Vagina (tissue), 2 donors: ENCODE measurements at places on chromosomes 16 and 17.

- DNase-seq: no peak
These were observed at the start of gene ABR for GRCh38 chr17:1179818-1180742. TSS of gene ABR (minus strand) at chr17:1179981. CDS start at chr17:1179727, 254 bp downstream.

DNA sequence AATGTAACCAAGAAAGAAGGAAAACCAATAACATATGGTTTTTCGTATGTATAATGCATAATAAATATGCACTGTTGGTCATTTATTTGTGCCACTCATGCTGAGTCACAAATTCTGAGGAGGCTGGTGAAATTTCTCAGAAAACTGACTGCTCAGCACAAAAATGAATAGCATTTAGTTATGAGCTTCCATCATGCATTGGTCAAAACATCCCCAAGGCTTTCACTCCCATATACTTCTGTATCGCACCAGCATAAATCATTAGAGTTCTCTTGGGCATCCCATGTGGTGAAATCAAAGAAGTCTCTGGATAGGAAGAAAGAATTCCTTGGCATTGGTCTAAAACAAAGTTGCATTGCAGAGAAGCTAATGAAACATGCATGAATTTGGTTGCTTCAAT is 785.6 kb upstream of the CDH8 start:
- DNase-seq: no peak

- no peak for DNase-seq
These were observed 231.5 kb downstream of the CCDC182 start for GRCh38 chr17:57513569-57513968.

DNA sequence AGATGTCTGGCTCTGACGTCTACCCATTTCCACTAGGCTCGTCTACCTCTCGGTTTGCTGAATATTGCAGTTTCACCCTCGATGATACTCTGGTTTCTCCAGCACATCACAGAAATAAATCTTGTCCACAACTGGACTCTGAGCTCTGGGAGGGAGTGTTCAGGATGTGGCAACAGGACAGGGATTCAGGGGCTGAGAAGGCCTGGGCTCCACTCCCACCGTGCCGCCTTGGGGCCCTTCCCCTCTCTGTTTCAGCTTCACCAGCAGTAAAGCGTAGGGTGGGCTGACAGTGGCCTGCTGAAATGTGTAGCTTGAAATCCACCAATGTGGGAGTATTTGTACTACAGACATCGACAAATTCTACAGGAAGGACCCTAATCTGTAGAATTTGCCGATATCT is 20.0 kb downstream of the TEKT1 start:
- DNase-seq: no peak

GRCh38 chr16:27918755-27919154 is 144.8 kb downstream of the GSG1L start:
- no peak for DNase-seq

- DNase-seq: no peak
These were observed 22.3 kb downstream of the BAIAP2 start for GRCh38 chr17:81057079-81057730.

GRCh38 chr16:79128706-79129105 is 471.8 kb downstream of the MAF start:
- DNase-seq: no peak

DNA sequence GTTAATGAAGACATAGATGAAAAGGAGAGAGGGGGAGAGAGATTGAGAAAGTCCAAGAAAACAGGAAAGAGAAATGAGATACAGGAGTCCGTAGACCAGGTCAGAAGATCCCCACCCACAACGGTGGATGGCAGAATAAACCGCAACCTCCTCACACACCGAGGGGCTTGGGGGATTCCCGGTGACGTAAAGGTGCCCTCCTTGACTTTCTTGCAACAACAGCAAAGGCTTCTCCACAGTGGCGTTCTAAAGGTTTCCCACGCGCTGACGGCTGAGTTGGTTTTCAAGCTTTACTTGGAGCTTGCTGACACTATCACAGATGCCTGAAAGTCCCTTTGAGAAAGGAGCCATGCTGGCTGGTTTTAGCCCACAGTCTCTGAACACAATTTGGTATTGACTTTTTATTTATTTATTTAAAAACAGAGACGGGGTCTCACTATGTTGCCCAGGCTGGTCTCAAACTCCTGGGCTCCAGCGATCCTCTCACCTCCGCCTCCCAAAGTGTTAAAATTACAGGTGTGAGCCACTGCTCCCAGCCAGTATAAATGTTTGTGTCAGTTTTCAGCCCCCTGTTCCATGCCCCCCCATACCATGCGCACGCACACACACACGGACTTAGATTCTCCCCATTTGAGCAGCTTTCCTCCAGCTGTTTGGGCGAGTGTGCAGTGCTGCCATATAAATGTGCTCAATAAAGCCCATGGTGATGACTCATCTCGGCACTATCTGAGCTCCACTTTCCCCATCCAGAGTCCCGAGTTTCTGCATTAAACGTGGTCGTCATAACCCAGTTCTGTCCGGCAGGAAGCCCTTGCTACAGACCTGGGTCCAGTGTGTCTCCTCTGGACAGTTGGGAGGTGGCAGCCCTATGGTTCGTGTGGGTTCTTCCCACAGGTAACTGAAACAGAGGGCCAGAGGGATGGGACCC is 33.0 kb upstream of the SEC14L1 start:
- DNase-seq: no peak

- no peak for DNase-seq
These were observed 37.1 kb upstream of the MEOX1 start for GRCh38 chr17:43698678-43699437.

DNA sequence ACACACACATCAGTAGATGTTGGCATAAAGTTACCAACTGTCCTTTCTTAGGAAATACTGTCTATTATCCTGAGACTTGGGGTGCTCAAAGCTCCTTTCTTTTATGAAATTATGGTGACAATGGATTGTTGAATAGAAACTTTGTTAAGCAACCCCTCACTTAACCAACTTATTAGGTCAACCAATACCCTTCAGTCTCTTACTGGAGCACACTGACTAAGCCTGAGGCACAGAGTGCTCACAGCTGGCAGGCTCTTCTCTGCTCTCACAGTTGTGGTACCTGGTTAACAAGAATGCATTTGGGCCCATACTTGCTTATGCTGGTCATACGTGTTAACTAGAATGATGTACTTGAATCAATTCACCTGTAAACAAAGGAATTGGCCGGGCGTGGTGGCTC is 24.8 kb downstream of the CD300LF start:
- DNase-seq: no peak

GRCh38 chr16:87570938-87571867 is 31.1 kb upstream of the JPH3 start:
- no peak for DNase-seq

- DNase-seq: no peak
These were observed 321.7 kb downstream of the C16orf95 start for GRCh38 chr16:86995456-86995855.

- no peak for DNase-seq
These were observed at the start of gene PLEKHH3 for GRCh38 chr17:42676424-42677011. TSS of gene PLEKHH3 (minus strand) at chr17:42676994. CDS start at chr17:42676563, 431 bp downstream.

- no peak for DNase-seq
These were observed 14.8 kb upstream of the GOSR2 start for GRCh38 chr17:46908068-46908737.

DNA sequence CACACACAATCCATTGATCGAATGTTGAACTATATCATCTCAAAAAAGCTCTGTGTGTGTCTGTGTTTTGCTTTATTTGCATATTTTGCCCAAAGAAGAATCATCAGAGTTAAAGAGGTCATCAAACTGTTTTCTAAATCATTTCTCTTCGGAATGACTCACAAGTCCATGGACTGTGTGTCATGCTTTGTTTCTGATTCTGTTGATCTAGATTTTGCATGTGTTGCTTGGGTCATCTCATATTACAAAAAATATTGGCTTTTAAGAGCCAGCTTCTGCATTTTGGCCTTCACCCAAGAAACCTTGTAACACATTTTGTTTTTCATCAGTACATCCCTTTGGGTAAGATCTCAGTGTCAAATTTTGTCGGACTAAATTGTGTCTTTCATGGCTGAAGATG is 471.2 kb upstream of the HSBP1 start:
- DNase-seq: no peak

GRCh38 chr17:45009676-45010467 is 41.6 kb downstream of the DCAKD start:
- no peak for DNase-seq

GRCh38 chr17:5869041-5869745 is 201.0 kb upstream of the WSCD1 start:
- peak; percentile 42 for DNase-seq

DNA sequence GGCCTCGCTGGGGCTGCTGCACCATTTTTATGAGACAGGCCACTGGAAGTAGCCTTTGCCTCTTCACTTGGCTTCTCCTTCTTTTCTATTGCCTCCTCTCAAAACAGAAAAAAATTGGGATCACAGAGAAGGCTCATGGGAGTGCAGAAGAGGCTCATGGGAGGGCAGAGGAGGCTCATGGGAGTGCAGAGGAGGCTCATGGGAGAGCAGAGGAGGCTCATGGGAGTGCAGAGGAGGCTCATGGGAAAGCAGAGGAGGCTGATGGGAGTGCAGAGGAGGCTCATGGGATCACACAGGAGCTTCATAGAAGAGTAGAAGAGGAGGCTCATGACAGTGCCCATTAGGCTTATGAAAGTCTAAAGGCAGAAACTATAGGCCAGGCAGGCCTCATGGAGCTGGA is 211.2 kb downstream of the IRF8 start:
- DNase-seq: no peak

DNA sequence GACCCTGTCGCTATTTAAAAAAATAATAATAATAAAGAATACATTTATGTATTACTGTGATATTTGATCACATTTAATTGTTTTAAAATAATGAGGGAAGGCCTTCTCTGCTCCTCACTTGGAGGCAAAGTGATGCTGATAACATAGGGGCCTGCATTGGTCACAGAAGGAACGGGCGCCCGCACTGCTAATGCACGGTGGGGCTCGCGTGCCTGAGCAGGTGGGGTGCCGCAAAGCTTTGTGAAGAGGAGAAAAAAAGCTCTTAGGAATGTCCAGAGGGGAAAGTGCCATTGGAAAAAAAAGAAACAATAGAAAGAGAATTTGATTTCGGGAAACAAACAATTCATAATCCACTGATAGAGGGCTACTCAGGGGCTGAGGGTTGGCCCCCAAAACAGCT is 143.8 kb downstream of the ZNF423 start:
- DNase-seq: no peak

DNA sequence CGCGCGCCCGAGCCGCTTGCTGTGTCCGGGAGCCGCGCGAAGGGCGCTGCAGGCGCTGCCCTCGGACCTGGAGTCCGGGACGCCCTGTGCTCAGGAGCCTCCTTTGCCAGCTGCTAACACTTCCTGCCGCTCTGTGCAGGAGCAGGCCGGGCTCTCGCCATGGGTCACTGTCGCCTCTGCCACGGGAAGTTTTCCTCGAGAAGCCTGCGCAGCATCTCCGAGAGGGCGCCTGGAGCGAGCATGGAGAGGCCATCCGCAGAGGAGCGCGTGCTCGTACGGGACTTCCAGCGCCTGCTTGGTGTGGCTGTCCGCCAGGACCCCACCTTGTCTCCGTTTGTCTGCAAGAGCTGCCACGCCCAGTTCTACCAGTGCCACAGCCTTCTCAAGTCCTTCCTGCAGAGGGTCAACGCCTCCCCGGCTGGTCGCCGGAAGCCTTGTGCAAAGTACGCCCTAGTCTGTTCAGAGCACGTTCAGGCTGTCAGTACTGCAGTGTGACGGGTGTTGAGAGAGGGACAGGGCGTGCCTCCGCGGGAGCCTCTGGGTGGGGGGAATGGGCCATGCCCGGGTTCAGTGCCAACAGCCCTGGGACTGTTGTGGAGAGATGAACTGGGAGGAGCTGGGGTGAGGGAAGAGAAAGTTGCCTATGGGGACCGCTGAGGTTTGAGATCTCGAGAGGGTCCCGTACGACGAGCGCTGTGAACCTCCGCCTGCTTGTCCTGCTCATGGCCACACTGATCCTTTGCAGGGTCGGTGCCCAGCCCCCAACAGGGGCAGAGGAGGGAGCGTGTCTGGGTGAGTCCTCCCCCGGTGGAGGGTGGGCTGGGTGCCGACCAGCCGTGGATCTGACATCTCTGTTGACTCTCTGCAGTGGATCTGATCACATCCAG is 1.3 kb downstream of the ZNF276 start:
- DNase-seq: no peak

DNA sequence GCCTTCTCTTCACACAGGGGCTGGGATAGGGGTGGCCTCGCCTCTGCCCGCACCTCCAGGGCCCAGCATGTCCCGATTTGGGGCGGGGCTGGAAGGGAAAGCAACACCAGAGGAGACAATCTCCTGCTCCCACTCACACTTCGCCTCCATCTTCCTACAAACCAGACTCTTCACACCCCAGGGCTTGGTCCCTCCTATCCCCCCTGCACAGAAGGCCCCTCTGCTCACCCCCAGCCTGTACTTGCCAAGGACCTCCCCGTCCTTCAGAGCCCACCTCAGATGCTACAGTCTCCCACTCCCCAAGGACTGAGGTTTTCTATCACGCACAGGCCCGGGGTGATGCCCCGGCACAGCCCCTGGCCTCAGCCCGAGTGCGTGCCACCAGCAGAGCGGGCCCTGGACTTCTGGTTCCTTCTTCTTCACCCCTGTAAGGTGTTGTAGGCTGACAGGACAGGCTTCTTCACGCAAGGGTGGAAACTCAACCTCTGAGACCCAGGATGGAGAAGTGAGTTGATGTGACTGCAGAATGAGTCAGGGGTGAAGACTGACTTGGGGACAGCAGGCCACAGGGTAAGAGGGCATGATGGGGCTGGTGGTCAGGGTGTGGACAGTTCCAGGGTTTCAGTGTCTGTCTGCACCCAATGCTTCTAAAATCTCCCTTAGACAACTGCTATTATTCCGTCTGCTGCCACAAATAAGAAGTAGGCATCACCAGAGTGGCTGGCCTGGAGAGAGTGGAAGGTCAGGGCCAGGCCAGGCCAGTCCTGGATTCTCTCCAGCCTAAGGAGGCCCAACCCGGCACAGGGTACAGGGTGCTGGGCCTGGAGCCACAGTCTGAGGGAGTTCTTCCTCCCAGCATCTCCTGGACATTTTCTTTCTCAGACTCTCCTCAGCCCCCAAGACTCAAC is 2.5 kb downstream of the ITGAE start:
- no peak for DNase-seq

GRCh38 chr16:12516621-12517309 is 286.9 kb downstream of the CPPED1 start:
- no peak for DNase-seq

DNA sequence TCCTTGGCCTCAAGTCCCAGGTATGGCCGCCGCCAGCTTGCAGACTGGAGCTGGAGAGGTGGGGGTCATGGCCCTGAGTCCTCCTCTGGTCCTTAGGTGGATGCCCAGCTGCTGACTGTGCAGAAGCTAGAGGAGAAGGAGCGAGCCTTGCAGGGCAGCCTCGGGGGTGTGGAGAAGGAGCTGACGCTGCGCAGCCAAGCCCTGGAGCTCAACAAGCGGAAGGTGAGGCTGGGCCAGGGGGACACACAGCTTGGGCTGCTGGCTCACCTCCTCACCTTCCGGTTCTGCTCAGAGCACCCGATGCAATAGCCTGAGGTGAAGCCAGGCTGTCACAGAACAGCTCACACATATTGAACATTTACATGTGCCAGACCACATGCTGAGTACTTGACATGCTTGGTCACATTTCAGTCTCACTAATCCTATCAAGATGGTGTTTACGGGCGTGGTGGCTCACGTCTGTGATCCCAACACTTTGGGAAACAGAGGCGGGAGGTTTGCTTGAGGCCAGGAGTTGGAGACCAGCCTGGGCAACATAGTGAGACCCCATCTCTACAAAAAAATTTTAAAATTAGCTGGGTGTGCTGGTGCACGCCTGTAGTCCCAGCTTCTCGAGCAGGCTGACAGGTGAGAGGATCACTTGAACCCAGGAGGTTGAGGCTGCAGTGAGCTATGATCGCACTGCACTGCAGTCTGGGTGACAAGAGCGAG is 7.4 kb downstream of the RNF40 start:
- DNase-seq: no peak

GRCh38 chr16:78005881-78006280 is 16.5 kb upstream of the CLEC3A start:
- DNase-seq: no peak
